Activated CD8-positive, alpha-beta memory T cell treated with anti-CD3 and anti-CD28 coated beads for 24 hours (primary cell): ENCODE measurements at places on chromosomes 5 and 9.

GRCh38 chr9:110599468-110599867 lies 19.9 kb upstream of the SVEP1 start:
- no peak for DNase-seq

DNA sequence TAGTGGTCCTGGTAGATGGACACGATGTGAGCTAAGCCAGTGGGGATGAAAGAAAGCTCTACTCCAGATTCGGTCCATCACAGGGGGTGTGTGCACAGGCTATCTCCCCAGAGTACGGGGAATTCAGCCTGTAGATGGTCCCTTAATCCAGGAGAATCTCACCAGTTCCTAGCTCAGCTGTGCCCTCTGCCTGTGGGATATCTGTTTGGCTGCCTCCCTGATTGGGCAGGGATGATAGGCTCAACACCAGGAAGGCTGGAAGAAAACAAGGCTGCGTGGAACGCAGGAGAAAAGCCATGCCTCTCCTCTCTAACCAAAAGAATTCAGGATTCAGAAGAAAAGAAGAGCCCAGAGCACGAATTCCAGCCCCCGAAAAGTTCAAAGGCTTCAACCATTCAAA lies 40.9 kb downstream of the VLDLR start:
- no peak for DNase-seq

DNA sequence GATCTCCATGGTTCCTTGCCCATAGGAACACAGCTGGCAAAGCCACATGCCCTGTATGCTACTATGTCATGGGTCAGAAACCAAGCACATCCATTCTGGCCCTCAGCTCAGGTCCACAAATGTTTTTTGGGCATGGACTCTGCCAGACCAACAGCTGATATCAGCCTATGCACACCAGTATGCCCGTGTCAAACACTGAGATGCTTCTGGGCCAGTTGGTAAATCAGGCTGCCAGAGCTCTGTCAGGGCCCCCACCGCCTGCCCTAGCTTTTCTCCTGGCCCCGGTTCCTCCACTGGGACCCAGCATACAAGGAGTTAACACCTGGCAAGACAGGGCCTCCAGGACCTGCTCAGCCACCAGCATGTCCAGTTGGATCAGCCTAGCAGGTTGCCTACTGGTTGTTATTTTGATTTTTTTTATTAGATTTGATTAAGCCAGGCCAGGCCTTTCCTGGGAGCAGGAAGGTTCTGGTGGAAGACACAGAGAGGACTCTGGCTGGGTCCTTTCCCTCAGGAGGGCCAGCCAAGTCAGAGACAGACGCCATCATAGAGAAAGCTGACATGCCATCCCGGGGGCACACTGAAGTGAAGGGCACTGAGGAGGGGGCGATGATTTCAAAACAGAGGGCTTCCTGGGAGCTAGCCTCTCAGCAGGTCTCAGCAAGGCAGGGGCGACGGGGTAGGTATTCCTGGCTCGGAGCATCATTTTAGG lies 65.8 kb downstream of the TSTD2 start:
- peak; percentile 35 for DNase-seq

GRCh38 chr5:86644843-86645242 lies 27.1 kb downstream of the COX7C start:
- DNase-seq = no peak

DNA sequence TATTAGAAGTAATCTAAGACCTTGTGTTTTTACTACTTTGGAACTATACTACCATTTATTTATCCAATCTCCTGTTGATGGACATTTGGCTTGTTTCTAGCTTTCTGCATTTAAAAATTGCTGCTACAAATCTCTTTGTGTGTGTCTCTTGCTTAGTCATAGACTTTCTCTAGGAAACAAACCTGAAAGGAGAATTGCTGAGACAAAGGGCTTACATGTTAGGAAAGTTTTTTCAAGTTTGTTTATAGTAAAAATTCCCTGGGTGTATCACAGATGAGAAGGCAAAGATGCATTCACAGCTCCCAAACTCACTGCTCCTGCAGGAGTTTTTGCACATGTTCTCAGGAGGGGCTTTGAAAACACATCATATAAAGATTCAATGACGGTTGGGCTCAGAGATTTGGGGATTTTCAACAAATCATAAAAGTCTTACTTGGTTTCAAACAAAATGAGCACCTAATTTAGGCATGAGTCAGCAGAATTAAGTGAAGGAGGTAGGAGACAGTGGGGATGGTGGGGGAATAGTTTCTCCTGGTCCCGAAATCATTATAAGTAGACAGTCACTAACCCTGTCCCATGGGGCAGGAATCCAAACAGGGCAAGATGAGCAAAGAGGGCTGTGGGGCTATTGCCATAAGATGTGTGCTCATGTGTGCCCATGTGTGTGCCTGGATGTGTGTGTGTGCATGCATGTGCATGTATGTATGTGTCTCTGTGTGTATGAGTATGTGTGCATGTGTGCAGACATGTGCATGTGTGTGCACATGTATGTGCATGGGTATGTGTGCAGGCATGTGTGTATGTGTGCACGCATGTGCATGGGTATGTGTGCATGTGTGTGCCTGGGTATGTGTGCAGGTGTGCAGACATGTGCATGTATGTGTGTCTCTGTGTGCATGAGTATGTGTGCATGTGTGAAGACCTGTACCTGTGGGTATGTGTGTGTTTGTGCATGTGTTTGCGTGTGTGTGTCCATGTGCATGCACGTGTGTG lies 43.4 kb upstream of the S1PR3 start:
- DNase-seq = no peak

GRCh38 chr9:121184463-121184862 lies 17.2 kb downstream of the RAB14 start:
- DNase-seq = no peak

DNA sequence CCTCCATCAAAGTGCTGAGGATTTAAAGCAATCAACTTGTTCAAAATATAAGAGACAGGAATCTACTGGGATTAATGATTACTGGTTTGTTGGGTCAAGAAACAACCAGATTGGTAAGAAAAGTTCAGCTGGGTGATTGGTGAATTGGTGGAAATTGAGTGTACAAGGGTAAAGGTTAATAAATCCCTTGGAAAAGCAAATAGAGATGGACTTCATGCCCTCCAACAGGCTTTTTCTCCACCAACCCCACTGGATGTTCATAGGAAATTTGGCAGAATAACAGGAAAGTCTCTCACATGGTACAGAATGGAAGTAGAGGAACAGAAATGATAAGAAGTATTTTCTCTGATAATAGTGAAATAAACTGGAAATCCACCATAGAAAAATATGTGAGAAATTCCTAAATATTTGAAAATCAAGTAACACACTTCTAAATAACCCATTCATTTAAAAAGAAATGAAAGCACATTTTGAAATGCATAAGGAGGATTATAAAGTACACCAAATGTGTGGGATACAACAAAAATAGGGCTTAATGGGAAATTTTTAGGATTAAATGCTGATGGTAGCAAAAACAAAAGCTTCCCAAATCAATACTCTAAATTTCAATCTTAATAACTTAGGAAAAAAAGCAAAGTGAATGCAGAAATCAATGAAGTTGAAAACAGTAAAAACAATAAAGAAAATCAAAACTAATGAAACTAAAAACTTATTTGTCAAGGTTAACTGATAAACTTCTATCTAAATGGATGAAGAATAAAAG lies 426.2 kb downstream of the HTR1A start:
- no peak for DNase-seq

DNA sequence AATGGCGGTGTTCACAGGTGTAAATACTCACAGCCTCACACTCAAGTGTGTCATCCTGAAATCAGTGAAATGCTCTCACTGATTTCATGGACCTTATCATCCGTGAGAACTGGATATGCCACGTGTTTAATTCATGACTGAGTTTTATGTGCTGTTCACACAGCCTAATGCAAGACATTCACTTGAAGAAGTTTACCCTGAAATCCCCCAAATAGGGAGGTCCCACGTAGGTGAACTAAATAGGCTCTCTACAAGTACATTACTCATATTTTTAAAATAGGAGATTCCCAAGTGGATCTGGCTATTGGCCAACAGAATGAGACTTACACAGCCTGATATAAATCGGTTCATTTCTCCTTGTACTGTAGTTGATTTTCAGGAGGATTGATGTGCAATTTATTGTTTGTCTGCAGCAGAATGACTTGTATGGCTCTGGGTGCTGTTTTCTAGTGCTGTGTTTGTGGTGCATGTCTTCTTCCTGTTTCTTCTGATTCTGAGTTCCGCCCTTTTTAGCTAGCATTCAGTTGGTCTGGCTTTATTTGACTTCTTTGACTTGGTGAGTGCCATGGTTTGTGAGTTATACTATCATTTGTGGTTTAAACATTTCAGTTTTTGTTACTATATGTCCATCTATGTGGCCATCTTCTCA lies 25.1 kb downstream of the TRIO start:
- no peak for DNase-seq

- DNase-seq = no peak
These were observed 1248.0 kb upstream of the C9orf72 start for GRCh38 chr9:28821240-28821639.

DNA sequence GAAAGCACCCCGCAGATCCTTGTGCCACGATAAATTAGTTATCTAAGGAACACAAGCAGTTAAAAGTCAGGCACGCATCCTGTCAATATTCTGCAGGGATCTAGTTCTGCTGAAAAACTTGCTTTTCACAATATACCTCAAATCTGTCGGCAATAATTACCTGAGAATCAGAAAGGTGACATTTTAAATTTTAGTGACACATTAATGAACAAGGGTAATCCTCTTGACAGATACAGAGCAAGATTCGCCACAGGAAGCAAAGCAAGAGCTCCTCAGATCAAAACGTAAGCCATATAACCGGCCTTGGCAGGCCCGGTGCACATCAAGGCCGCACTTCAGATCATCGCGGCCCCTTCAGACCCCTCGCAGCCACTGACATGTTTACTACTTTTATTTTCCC lies 185.7 kb downstream of the ATPSCKMT start:
- DNase-seq = no peak

DNA sequence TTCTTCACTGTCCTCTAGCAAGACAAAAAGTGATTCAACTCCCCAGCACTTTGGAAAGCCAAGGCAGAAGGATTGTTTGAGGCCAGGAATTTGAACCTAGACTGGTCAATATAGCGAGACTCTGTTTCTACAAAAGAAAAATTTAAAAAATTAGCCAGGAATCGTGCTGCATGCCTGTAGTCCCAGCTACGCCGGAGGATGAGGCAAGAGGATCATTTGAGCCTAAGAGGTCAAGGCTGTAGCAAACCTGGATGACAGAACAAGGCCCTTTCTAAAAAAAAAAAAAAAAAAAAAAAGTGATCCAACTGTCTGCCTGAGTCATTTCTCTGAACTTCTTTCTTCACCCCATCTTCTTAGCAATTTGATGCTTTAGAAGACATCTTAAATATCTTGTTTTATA lies 12.4 kb downstream of the ITGA2 start:
- no peak for DNase-seq

GRCh38 chr5:178247481-178248456 lies 15.2 kb upstream of the PHYKPL start:
- peak; percentile 64 for DNase-seq

GRCh38 chr5:67244345-67244793 lies 47.8 kb upstream of the CD180 start:
- no peak for DNase-seq
